ENCODE measurements at places on chromosomes 3 and 15.

DNA sequence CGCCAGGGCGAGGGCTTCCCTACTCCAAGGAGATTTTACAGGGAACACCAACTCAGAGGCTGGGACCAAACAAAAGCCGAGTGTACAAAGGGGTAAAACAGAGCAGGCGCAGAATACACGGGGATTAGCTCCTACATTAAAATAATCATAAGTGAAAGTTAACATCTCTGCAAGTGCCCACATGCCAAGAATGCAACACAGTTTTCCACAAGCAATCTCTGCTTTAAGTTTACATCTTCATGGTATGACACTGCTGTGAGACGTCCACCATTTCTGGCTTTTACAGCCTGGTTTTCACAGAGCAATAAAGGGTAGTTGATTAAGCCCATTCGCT, 500 bp upstream of the VGLL3 start:
- DNase-seq, result no peak
- H3K36me3 ChIP-seq, result no peaks in the 10 kb centered on the region
- H3K27me3 ChIP-seq, result peaks cover 18% of the 10 kb centered on the region
- H3K27ac ChIP-seq, result no peak overlapping the region
- peaks cover 13% of the 10 kb centered on the region for H3K4me1 ChIP-seq

- peak; percentile 61 for DNase-seq
- peak overlapping the region; percentile 59 for H3K27ac ChIP-seq
These were observed 33.5 kb upstream of the ALPK3 start for GRCh38 chr15:84783493-84784251.

- H3K27me3 ChIP-seq, result no peaks in the 10 kb centered on the region
- H3K27ac ChIP-seq, result no peak overlapping the region
- DNase-seq, result no peak
- H3K4me1 ChIP-seq, result no peaks in the 10 kb centered on the region
These were observed 480.9 kb downstream of the ROBO1 start for GRCh38 chr3:79286882-79287281.

GRCh38 chr3:73669260-73669659, 44.5 kb upstream of the PDZRN3 start:
- H3K36me3 ChIP-seq, result no peaks in the 10 kb centered on the region
- H3K27ac ChIP-seq, result no peak overlapping the region
- H3K4me3 ChIP-seq, result no peak overlapping the region
- H3K27me3 ChIP-seq, result no peaks in the 10 kb centered on the region
- DNase-seq, result no peak

DNA sequence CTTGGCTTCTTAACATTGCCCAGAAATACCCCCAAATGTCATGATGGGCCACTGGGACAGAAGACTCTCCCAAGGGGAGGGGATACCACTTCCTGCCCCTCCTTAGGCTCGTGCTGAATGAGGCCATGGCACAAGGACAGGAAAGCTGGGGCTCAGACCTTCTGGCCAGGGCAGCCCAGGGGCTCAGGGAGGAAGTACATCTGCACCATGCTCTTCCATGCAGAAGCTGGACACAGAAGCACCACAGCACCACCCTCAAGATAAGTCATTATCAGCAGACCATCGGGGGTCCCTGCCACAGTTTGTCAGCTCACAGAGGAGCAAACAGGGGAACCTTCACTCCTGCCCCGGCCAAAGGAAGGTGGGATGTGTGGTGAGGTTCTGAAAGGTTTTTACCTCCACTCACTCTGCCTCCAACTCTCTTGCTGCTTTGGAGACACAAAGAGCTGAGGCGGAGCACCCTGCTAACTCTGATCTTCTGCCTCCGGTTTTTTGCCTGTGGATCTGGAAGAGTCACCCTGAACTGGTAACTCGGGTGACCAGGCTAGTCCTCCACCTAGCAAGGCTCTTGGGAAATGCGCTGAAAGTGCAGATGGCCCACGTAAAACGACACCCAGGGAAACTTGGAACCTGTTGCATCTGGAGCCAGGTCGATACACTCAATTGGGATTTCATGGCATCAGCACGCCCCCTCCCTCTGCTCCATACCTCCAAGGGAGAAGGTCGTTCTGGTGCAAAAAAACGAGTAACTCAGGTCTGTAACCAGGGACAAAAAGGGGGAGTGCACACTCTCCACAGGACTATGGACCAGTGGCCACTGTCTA, 8.3 kb downstream of the BMF start:
- H3K4me3 ChIP-seq, result no peak overlapping the region
- no peaks in the 10 kb centered on the region for H3K27me3 ChIP-seq
- H3K36me3 ChIP-seq, result no peaks in the 10 kb centered on the region
- peaks cover 71% of the 10 kb centered on the region for H3K4me1 ChIP-seq

DNA sequence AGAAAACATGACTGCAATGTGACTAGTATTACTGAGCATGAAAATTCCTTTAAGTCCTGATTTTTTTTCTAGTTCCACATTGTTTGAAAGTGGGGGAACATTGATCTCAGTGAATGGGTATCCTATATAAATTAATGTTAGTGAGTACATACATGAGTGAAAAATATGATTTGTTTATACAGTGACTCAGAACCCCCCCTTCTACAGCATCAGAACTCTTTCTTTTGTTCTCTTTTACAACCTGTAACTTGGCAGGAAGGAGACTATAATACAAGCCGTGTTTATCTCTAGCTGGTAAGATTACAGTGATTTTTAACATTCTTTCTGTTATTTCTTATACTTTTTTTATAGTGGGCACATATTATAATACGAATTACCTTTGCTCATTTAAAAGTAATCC, 384.7 kb downstream of the PDCD6IP start:
- H3K27me3 ChIP-seq, result no peaks in the 10 kb centered on the region
- no peak for DNase-seq
- H3K36me3 ChIP-seq, result no peaks in the 10 kb centered on the region
- no peak overlapping the region for H3K27ac ChIP-seq
- no peak overlapping the region for H3K4me3 ChIP-seq

DNA sequence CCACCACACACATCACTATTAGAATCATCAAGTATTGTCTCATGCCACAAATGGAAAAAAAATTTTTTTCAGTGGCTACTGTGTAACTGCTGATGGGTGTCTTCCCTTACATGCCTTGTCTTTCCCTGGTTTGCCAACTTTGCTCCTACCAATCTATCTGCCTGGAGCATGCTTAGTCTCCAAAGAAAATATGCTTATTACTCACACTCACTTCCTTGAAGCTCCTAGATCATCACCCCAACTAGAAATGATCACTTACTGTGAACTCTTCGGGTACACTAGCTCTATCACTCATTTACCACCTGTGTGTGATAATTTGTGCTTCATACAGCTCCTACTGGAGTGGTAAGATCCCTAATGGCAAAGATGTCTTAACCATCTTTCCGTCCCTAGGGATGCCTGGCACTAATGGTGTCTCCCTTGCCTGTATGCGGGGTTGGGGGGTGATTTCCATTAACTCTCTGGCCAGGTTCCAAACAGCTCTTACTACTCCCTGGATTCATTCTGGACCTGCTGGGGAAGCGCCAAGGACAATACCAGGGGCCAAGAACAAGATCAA, 799 bp downstream of the VPS33B start:
- H3K27me3 ChIP-seq, result no peaks in the 10 kb centered on the region
- peak overlapping the region; percentile 89 for H3K4me3 ChIP-seq
- no peak overlapping the region for H3K27ac ChIP-seq
- peaks cover 8% of the 10 kb centered on the region for H3K4me1 ChIP-seq
- H3K36me3 ChIP-seq, result no peaks in the 10 kb centered on the region

DNA sequence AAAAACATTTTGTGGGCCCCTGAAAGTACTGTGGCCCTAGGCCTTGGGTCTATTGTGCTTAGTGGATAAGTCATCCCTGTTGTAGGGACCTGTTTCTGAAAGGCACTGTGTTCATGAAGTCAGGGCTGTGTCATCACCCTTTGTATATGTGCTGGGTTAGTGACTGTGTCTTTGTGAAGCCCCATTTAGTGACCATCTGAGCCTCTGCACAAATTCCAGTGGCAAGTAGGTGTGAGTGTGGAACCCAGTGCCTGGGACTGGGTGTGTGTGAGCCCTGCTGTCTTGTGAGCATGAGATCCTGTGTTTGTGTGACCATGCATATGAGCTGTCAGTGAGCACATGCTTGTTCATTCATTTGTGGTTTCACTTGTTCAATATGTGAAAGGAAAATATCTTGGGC, 1.2 kb upstream of the HYAL1 start:
- no peak overlapping the region for H3K4me3 ChIP-seq
- H3K4me1 ChIP-seq, result peaks cover 19% of the 10 kb centered on the region
- no peaks in the 10 kb centered on the region for H3K36me3 ChIP-seq
- H3K27ac ChIP-seq, result no peak overlapping the region

- H3K27ac ChIP-seq, result no peak within 1 kb of the TSS
- H3K4me1 ChIP-seq, result peaks cover 9% of the 10 kb centered on the region
- no peak for DNase-seq
- H3K36me3 ChIP-seq, result no peaks in the 10 kb centered on the region
These were observed at the start of gene CD86 for GRCh38 chr3:122055215-122055614. CD86 (plus strand) TSS chr3:122055362; CDS start chr3:122055490, 128 bp downstream.

DNA sequence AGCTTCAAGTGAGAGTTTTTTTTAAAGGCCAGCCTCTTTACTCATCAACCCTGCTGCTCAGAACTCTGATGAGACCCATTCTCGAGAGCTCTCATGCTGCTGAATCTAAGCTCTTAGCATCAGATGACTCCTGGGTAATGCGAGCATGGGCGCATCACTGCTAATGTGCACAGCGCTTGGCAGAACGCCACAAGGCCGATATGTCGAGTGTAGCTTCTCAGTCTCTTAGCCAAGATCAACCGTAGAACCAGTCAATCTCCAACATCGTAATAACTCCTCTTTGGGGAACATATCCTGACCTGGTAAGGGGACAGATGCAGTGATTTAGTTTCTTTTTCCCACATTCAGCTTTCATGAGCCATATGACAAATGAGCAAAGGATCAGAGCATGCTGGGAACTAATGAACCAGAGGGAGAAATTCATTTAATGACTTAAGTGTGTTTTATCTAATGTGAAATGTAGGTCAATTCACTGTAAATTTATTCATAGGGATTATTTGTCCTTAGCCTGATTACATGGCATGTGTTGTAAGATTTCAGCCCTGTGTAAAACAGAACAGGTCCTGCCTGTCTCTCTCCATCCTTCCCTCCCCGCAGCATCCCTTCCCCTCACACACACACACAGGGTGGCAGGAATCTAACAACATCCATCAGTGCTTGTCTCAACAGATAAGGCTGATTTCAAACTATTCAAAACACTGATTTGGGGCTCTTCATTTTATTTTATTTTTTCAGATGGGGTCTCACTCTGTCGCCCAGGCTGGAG, 195.4 kb upstream of the C2CD4B start:
- H3K27me3 ChIP-seq, result no peaks in the 10 kb centered on the region
- DNase-seq, result no peak
- no peak overlapping the region for H3K4me3 ChIP-seq

GRCh38 chr3:46395766-46396530, 10.9 kb downstream of the CCR5AS start:
- H3K27ac ChIP-seq, result no peak overlapping the region
- H3K4me1 ChIP-seq, result peaks cover 11% of the 10 kb centered on the region
- no peak for DNase-seq
- no peaks in the 10 kb centered on the region for H3K27me3 ChIP-seq
- H3K36me3 ChIP-seq, result no peaks in the 10 kb centered on the region

GRCh38 chr15:57440167-57440566, 63.9 kb downstream of the CGNL1 start:
- H3K27ac ChIP-seq, result no peak overlapping the region
- no peak for DNase-seq
- no peaks in the 10 kb centered on the region for H3K27me3 ChIP-seq
- peaks cover 11% of the 10 kb centered on the region for H3K36me3 ChIP-seq
- no peak overlapping the region for H3K4me3 ChIP-seq
- H3K4me1 ChIP-seq, result peaks cover 3% of the 10 kb centered on the region

DNA sequence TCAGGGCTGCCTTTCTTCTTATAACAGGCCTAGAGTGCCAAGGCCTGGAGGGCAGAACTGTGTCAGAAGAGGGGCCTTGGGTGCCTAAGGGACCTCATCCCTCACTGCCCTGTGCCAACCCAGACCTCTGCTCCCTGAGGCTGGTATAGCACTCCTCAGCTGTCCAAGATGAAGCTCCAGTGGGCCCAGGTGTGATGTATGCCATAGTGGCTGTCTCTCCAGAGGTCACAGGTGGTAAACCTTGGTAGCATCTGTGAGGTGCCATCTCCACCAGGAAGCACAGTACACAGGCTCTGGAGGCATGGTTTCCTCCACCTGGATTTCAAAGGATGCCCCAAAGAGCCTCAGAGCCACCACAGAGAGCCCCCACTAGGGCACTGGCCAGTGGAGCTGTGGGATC, 12.3 kb upstream of the KLHL40 start:
- no peak overlapping the region for H3K4me3 ChIP-seq
- DNase-seq, result no peak
- no peak overlapping the region for H3K27ac ChIP-seq
- no peaks in the 10 kb centered on the region for H3K4me1 ChIP-seq
- no peaks in the 10 kb centered on the region for H3K27me3 ChIP-seq

DNA sequence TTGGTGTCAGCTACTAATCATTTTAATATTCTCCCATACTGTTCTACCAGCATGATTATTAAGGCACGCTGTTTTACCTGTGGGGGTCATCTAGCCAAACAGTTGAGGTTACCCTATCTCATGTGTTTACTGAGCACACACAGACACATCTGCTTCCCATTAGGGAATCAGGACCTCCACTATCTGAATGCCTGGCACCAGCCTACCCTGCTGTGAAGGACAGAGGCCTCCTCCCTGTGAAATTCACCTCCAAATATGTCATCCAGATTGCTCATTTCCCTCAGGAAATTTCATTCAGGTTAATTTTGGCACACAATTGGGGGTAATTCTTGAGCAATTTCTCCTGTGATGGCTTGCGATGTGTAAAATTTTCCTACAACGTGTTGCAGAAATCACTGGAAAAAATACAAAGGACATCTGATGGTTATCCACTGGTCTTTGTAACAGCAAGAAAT, 155.6 kb upstream of the NR2E3 start:
- H3K27ac ChIP-seq, result no peak overlapping the region
- no peak overlapping the region for H3K4me3 ChIP-seq
- no peaks in the 10 kb centered on the region for H3K36me3 ChIP-seq
- H3K27me3 ChIP-seq, result no peaks in the 10 kb centered on the region
- H3K4me1 ChIP-seq, result no peaks in the 10 kb centered on the region

GRCh38 chr15:76258460-76258859, 52.8 kb downstream of the ETFA start:
- no peaks in the 10 kb centered on the region for H3K27me3 ChIP-seq
- peaks cover 13% of the 10 kb centered on the region for H3K4me1 ChIP-seq
- H3K36me3 ChIP-seq, result peaks cover 17% of the 10 kb centered on the region
- H3K27ac ChIP-seq, result no peak overlapping the region
- no peak for DNase-seq
- no peak overlapping the region for H3K4me3 ChIP-seq
